Activated CD4-positive, alpha-beta T cell treated with anti-CD3 and anti-CD28 coated beads, Interleukin-2, amount 50 U/mL, for 24 hours (primary cell): ENCODE measurements at places on chromosomes 7 and 10.

GRCh38 chr7:155282671-155283070 lies 15.0 kb upstream of the INSIG1 start:
- no peak for DNase-seq

- no peak for DNase-seq
Observed at GRCh38 chr7:87530126-87530525, 54.6 kb upstream of the ABCB4 start.

- no peak for DNase-seq
Observed at GRCh38 chr7:80272560-80273239, 138.1 kb downstream of the GNAI1 start.

- no peak for DNase-seq
Observed at GRCh38 chr10:20089879-20090278, 273.6 kb downstream of the PLXDC2 start.

- no peak for DNase-seq
Observed at GRCh38 chr10:7269988-7270387, 140.8 kb downstream of the SFMBT2 start.

GRCh38 chr7:2169923-2170575 lies 62.7 kb downstream of the MAD1L1 start:
- DNase-seq: no peak

GRCh38 chr10:101668566-101668965 lies 26.4 kb downstream of the FBXW4 start:
- no peak for DNase-seq

DNA sequence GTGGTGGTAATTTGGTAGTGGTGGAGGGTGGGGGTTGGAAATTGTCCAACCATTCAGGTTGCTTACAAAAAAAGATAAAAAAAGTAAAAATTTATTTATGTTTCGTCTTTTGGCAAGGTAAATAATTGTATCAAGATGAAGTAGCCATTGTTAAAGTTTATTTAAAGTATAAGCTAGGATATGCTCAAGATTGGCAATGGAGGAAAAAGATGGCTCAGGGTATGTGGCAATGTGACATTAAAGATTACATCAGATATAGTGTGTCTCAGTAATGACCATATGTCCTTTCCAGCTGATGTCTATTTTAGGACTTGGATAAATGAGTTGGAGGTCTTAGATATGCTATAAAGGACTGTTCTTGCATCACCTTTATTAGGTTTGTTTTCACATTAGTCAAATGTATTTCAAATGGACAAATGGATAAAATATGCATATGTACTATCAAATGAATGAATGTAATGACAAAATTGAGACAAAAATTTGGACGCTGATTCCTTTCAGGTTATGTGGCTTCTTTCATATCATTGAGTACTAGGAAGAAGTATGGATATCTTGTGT lies 60.9 kb downstream of the ST7 start:
- no peak for DNase-seq
